NCI-H1092 (cell line): ENCODE measurements at places on chromosomes 5 and 9.

DNA sequence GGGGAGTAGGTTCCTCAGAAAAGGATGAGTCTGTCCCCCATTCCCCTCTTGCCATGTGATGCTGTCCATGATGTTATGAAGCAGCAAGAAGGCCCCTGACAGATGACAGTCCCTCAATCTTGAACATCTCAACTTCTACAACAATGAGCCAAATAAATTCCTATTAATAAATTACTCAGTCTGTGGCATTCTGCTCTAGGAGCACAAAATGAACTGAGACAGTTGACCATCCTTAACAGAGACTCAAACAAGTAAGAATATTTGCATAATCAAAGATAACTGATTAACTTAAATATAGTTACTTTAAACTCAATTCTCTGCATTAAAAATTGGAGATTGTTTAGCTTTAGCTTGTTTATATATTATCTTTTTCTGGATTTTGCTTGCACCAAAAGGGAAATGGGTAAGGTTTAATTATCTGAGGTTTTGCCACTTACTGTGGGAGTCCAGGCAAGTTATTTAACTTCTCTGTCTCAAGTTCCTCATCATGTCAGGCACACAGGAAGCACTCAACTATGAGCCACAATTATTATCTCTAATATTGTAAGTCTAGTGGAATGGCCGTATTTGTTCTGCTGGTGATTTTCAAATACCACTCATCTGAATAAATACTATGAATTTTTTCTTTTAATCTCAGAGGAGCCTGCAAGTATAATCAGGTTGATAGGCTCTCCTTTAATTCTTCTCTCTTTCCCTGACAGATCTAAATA is 162.9 kb downstream of the TSSK1B start:
- DNase-seq: no peak

DNA sequence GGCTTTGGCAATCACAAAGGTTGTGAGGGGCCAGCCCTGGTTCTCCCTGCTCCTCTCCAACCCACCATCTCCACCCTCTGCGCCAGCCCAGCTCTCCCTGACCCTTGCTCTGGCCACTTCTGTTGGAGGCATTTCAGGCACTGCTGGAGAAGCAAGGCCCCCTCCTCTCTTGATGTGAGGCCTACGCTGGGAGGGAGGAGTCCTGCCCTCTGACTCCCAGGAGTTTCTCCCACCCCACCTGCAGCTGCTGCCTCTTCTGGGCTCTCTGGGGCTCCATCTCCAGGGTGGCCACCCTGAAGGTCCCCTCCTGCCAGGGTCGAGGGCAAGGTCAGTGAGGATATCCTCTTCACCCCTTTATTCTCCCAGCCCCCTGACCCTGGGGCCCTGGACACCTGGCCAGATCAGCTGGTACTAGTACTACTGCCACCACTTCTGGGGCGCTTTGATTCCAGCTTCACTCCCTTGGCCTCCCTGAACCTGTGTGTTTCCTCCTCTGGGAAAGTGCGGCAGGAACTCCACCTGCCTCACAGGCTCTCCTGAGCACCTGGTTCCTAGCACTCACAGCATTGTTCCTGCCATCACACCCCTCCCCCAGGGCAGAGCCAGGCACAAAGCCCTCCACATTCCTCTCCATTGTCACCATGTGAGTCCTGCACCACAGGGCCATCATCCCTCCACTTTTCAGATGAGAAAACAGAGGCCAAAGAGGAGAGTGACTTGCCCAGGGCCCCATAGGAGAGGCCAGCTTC is 23.8 kb upstream of the TDRD7 start:
- no peak for DNase-seq

DNA sequence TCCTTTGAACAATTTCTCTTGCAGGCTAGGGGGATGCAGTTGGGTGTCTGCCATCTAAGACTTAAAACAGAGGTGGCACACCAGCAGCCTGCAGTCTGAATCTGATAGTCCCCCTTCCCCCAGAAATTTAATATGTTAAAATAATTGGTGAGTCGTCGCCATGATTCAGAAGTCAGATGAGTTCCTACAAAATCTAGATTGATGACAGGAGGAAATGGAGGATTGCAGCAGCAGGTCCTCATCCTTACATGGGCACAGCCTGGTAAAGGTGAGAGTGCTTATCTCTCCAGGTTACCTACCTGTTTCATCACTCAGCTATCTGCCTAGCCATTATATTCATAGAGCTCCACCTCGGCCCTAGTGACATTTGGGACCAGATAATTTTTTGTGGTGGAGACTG is 112.3 kb downstream of the PCSK1 start:
- DNase-seq: no peak

GRCh38 chr5:8033261-8033660 is 164.3 kb downstream of the MTRR start:
- DNase-seq: no peak

GRCh38 chr5:388266-389196 is 54.4 kb upstream of the EXOC3 start:
- no peak for DNase-seq

DNA sequence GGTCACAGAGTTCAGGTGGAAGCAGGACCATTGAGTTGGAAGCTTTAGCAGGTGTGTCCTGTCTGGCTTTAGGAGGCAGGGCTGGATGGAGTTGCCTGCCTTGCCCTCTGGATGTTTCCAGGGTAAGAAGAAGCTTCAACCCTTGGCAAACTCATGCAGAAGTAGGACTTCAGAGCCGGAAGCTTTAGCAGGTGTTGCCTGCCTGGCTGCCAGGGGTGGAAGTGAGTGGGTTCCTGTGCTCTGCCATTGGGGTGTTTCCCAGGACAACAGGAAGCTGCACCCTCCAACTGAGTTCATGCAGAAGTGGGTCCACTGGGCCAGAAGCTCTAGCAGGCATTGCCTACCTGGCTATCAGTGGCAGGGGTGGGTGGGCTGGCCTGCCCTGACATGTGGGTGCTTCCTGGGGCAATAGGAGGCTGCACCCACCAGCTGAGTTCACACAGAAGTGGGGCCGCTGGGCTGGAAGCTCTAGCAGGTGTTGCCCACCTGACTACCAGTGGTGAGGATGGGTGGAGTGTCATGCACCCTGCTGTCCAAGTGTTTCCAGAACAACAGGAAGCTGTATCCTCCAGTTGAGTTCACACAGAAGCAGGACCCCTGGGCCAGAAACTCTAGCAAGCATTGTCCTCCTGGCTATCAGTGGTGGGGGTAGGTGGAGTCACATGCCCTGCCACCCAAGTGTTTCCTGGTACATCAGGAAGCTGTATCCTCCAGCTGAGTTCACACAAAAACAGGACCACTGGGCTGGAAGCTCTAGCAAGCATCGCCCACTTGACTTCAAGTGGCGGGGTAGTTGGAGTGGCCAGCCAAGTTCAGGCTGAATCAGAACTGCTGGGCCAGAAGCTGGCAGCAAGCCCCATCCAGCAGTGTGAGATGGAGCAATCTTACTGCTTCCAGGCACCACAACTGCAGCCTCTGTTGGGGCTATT is 24.6 kb downstream of the LOX start:
- peak; percentile 15 for DNase-seq

GRCh38 chr9:128470560-128470959 is 14.8 kb downstream of the ODF2 start:
- no peak for DNase-seq

DNA sequence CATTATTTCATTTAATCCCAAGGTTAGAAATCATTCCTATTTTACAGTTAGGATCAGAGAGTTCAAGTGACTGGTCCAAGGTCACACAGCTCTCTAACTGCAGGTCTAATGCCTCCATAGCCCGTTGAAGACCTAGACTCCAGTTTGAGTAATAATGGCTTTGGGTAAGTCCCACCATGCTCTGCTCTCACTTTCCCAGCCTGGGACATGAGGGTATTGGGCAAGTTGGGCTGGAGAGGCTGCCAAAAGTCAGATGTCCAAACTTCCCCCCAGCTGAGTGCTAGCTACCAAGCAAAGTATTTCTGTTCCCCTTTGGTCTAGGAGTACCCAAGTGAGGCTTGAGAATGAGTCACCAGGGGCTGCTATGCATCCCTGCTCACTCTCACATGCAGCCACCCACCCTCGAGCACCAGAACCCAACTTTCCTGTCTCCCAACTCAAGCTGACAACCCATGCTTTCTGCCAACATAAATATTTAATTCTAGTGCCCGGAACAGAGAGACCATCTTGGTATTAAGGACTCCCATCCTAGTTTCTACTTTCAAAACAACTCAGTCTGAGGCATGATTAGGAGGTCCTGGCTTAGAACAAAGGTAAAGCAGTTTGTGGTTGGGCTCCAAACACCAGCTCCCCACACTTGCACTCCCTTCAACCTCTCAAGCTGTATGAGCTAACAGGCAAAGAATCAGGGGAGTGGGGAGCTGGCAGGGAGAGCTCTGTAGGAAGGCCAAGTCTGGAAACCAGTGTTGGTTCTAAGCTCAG is 236.5 kb upstream of the TRIM32 start:
- no peak for DNase-seq

- DNase-seq: no peak
These were observed 7.2 kb upstream of the LIFR start for GRCh38 chr5:38563624-38564023.

- no peak for DNase-seq
These were observed 45.2 kb downstream of the P4HA2 start for GRCh38 chr5:132182359-132183040.

- DNase-seq: no peak
These were observed 75.9 kb upstream of the ADAMTS19 start for GRCh38 chr5:129384193-129384592.

DNA sequence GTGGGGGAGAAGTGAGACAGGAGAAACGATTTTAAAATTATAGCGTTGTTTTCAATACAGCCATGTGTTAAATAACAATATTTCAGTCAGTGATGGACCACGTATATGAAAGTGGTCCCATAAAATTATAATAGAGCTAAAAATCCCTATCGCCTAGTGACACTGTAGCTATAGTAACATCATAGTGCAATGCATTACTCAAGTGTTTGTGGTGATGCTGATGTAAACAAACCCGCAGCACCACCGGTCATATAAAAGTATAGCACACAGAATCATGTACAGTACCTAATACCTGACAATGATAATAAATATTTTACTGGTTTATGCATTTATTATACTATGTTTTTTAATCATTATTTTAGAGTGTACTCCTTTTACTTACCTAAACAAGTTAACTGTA is 407.4 kb upstream of the SEMA6A start:
- no peak for DNase-seq

DNA sequence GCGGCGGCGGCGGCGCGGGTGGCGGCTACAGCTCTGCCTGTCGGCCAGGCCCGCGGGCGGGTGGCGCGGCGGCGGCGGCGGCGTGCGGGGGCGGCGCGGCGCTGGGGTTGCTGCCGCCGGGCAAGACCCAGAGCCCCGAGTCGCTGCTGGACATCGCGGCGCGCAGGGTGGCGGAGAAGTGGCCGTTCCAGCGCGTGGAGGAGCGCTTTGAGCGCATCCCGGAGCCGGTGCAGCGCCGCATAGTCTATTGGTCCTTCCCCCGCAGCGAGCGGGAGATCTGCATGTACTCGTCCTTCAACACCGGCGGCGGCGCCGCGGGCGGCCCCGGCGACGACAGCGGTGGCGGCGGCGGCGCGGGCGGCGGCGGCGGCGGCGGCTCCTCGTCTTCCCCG is 296 bp downstream of the ZSWIM6 start:
- no peak for DNase-seq

- no peak for DNase-seq
These were observed 129.7 kb upstream of the PCA3 start for GRCh38 chr9:76634356-76635054.

- no peak for DNase-seq
These were observed 218.1 kb upstream of the WWC1 start for GRCh38 chr5:168073311-168073710.

GRCh38 chr5:134879456-134879855 is 5.3 kb downstream of the TXNDC15 start:
- no peak for DNase-seq

DNA sequence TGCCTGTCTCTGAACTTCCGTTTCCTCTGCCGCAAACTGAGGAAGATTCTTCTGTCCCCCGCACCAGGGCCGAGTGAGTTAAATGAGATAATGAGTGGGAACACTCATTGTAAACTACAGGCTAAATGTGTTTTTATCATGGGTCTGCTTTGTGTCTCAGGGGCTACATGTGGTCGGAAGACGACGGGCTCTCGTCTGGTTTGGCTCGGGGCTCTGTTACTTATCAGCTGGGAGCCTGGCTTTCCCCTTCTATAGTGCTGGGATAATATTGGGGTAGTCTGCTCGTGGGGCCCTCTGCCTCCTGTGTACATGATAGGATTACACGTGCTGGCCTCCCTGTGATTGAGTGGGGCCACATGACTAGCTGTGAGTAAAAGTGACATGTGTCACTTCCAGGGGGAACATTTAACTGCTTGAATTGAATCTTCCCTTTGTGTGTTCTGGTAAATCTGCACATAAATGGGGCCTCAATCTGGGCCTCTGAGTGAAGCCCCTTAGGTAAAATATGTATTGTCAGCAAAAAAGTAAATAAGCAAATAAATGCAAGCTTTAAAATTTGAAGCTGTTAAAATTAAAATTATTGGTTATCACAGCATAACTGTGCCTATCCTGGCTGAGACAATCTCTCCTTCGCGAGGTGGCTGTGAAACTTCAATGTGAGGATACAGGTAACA is 86.9 kb upstream of the SH3PXD2B start:
- DNase-seq: no peak

- no peak for DNase-seq
These were observed 17.9 kb downstream of the ZFR start for GRCh38 chr5:32426440-32427151.

- no peak for DNase-seq
These were observed 126.2 kb upstream of the SLC28A3 start for GRCh38 chr9:84466580-84467285.

DNA sequence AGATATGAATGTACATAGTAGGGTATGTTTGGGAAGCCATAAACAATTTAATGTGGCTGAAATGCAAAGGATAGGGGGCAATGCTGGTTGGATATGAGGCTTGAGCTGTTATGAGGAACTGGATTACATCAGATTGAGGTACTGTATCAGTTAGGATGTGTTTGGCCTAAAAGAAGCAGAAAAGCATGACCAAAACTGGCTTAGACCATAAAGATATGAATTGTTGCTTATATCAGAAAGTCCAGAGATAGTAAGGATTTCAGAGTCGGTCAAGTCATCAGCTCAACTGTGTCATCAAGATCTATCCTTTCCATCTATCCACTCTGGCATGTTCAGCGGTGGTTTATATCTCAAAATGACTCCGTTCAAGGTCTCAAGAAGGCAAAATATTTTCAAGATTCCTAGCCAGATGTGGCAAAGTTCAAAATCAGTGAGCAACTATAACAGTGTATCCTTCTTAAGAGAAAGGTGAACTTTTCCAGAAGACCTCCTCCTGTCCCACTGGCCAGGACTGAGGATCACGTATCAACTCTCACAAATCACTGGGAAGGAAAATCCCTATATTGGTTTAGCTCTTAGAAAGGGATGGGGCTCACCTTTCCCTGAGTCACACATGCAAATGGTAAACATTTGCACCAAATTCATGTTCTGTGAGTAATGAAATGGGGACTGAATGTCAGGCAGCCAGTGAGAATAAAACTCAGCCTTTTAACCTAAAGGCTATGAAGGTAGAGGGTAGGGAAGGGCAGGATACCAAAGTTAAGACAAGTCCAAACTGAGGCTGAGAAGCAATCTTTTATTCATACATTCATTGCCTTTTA is 257.8 kb downstream of the TRIM32 start:
- no peak for DNase-seq

GRCh38 chr5:105230516-105231157 is 1668.0 kb upstream of the NUDT12 start:
- DNase-seq: peak; percentile 0
